Body of pancreas (tissue), 4 donors: ENCODE measurements at places on chromosomes 4 and X.

GRCh38 chr4:85482010-85482738, 7.2 kb downstream of the ARHGAP24 start:
- peak; percentile 45 for DNase-seq

- peak; percentile 29 for DNase-seq
These were observed 109.0 kb upstream of the DDIT4L start for GRCh38 chr4:100299046-100299840.

GRCh38 chr4:142959173-142959572, 113.1 kb upstream of the INPP4B start:
- DNase-seq, result no peak

- no peak for DNase-seq
These were observed 718.6 kb downstream of the CCSER1 start for GRCh38 chr4:90845777-90846176.

GRCh38 chr4:111213531-111213930, 590.7 kb upstream of the PITX2 start:
- DNase-seq, result no peak

DNA sequence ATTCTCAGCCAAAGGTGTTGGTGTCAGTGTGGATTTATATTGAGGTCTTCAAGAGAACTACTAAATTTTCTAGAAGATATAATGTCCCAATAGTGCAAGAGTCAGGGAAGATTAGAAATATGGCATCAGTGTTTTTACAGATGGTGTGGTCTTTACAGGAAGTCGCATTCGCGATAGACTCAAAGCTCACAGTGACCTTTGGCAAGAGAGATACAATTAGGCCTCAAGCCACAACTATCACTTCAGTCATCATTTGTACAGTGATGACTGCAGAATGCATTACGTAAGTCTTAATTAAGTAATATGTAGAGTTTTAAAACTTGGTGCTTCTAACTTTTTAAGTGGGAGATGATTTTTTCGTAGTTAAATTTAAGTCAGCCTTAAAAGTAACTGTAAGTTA, 237.2 kb upstream of the FSTL5 start:
- DNase-seq, result no peak

GRCh38 chrX:2607113-2607512, 84.0 kb upstream of the CD99 start:
- DNase-seq, result no peak

DNA sequence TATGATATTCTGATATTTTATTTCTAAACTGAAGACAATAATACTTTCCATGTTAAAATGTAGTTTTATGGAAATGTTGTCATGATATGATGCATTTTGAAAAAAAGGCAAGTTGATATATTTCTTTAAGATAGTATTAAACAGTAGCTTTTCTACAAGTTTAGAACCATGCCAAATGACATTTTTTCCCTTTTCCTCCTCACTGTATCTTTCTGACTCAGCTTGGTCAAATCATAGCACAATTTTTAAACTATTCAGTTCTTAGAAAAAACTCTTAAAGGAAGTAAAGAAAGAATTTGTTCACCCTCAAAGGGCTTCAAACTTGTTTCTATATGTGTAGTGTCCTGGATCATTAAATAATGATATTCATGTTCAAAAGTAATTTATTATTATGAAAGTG, 46.0 kb upstream of the GUCY1A1 start:
- DNase-seq, result no peak

GRCh38 chr4:17578482-17578891, 1.5 kb downstream of the LAP3 start:
- no peak for DNase-seq

DNA sequence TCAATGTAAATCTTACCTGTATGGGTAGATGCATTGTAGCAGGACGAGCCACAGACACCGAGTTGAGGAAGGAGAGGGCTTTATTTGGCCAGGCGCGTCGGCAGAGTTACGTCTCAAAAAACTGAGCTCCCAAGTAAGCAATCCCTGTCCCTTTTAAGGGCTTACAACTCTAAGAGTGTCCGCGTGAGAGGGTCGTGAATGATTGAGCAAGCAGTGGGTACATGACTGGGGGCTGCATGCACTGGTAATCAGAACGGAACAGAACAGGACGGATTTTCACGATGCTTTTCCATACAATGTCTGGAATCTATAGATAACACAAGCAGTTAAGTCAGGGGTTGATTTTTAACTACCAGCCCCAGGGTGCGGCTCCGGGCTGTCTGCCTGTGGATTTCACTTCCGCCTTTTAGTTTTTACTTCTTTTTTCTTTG, 524.9 kb upstream of the HTR2C start:
- DNase-seq, result no peak

DNA sequence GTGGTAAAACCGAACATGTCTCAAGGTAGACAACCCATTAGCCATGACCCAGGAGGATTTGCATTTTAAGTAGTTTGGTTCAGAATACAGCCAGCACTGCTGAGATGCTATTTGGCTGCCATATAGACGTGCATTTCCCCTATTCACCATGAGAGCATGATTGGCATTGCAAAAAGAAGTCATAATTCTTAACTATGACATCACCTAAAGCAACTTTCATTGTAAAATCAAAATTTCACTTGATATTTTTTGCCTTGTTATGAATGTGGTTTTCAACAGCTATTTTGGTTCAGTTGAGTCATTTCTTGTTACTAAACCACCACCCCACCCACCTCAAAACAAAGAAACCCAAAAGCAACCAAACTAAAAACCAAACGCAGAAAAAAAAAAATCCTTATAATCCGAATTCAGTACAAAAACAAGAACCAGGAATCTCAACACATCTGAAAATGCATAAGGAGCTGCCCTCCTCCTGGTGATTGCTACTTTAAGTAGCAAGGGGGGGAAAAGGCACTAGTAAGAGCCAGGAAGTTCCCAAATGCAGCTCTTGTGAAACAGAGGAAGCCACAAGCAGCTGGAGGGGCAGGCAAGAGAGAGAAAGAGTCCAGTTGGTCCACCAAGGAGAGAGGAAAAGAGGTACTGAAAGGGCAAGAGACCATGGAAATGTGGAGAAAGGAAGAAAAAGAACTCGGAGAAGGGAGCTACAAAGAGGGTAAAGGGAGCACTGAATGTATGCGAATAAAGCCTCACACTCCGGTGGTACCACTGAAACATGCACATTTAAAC, 3.1 kb downstream of the SLITRK4 start:
- DNase-seq, result peak; percentile 13

DNA sequence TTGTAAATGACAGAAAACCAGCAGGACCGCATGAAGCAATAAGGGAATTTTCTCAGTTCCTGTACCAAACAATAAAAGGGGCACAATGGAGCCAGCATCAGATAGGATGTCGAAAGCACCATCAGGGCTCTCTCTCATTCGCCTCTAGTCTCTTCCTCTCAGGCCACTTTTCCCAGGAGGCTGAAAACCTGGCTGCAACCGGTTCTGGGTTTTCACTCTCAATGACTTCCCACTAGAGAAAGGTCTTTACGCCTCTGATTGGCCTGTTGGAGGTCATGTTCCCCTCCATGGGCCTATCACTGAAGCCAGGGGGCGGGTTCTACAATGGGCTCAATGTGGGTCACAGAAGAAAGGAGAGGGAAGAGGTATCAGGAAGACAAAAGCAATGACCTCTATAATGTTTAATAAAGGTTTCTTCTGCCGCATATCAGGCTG, 29.3 kb downstream of the ZNF827 start:
- peak; percentile 69 for DNase-seq

DNA sequence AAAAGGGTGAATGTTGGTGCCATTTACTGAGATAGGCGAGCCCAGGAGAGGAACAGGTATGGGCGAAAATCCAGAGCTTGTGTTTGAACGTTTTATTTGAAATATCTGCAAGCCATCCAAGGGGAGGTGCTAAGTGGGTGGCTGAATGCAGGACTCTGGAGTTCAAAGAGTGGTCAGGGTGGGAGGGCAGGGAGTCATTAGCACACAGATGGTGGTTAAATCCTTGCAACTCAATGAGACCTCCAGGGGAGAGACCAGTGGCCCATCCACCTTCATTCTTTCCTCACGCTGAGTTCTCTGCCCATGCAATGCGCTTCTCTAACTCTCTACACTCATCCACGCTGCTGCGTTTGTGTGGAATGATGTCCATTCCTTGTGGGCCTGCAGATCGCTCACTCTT, 101.1 kb downstream of the VCX3B start:
- DNase-seq, result no peak

DNA sequence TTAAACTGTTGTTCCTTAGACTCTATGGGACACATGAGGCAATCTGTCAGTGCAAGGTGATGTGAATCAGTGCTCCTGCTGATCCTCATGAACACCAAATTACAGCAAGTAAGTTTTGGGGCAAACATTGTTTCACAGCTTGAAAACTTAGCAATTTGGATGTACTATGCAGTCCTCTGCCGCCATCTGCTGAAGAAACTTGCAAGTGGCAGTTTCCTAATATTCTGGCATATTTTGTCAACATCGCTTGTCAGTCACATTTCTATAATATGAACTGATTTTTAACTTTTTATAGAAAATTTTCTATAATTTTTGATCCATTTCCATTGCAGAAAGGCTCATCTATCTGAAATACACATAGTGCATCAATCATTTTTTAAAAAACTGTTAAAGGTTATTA, 56.3 kb downstream of the ZAR1 start:
- peak; percentile 35 for DNase-seq

DNA sequence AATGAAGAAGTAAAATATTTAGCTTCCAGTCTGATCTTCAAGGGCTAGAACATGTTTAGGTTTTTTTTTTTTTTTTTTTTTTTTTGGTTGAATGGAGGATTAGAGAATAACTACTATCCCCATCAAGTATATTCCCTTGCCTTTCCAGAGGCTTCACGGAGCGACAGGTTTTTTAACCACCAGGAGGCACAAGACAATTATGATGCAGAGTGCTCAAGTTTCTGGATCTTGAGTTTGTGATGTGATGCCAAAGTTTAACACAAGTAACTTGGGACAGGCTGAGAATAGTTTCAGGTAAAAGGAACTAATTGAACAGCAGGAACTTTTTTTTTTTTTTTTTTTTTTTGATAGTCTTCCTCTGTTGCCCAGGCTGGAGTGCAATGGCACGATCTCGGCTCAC, 30.3 kb downstream of the CCNI start:
- no peak for DNase-seq

DNA sequence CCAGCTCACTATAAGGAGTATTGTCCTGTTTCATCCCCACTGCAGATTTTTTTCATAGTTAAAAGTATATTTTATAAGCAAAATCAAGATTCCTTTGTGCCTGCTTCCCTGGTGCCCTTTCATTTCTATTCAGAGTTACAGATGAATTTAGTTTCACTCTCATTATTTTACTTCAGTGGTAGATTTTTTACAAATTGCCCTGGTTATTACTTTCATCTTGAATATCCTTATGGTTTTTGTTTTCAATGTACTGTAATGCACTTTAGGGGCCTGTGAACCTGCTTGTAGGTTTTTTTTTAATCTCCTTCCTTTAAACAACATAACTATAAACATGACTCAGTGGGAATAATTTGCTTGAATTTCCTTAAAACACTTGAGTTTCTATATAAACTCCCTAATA, 126.8 kb downstream of the GPR143 start:
- DNase-seq, result no peak

GRCh38 chrX:133477986-133478385, 62.7 kb upstream of the GPC4 start:
- no peak for DNase-seq

DNA sequence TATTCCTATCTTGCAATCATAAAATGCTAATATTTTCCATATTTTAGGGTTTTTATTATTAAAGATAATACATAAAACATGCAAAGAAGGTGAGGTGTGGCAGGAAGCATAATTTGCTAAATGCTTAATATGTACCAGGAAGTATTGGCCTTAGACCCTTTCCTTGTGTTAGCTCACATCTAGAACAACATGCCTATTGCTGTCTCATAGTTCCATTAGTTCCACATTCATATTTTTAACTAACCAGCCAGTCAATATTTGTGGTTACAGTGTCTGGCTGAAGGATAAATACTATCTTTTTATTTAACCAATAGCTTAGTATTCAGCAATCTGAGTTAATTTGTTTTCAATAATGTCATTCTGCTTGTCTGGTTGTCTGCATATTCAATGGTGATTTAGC, 432.6 kb downstream of the INPP4B start:
- DNase-seq, result no peak

GRCh38 chrX:31506360-31506759, 434.5 kb upstream of the FTHL17 start:
- no peak for DNase-seq

GRCh38 chrX:13064599-13065143, 20.3 kb upstream of the FAM9C start:
- no peak for DNase-seq

- DNase-seq, result no peak
These were observed 586.6 kb downstream of the TLL1 start for GRCh38 chr4:166459621-166460020.

GRCh38 chr4:991451-992296, 1.5 kb downstream of the SLC26A1 start:
- DNase-seq, result no peak

GRCh38 chrX:42378857-42379256, 399.1 kb downstream of the PPP1R2C start:
- DNase-seq, result no peak

GRCh38 chr4:41400296-41400695, 137.7 kb upstream of the LIMCH1 start:
- DNase-seq, result no peak

- DNase-seq, result no peak
These were observed 198.2 kb upstream of the LDB2 start for GRCh38 chr4:17096692-17097091.

GRCh38 chr4:15043226-15043625, 40.9 kb downstream of the CPEB2 start:
- DNase-seq, result no peak

DNA sequence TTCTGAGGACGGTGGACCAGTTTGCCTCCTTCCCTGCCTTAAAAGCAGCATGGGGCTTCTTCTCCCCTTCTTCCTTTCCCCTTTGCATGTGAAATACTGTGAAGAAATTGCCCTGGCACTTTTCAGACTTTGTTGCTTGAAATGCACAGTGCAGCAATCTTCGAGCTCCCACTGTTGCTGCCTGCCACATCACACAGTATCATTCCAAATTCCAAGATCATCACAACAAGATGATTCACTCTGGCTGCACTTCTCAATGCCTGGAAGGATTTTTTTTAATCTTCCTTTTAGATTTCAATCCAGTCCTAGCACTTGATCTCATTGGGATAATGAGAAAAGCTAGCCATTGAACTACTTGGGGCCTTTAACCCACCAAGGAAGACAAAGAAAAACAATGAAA, 255.3 kb downstream of the RAPGEF2 start:
- no peak for DNase-seq

GRCh38 chr4:129230846-129231245, 134.9 kb downstream of the C4orf33 start:
- no peak for DNase-seq

- DNase-seq, result no peak
These were observed 68.1 kb downstream of the DIAPH2 start for GRCh38 chrX:96752781-96753180.
